OCI-LY7 (cell line): ENCODE measurements at places on chromosomes 3 and 15. TPM values are rescaled to one million over a fixed set of nuclear protein-coding genes. Genes with fewer than 3 reads are reported as not detected.

LINGO1 gene
- total RNA-seq = not detected in 2 replicates

SLC12A1 gene
- total RNA-seq = not detected in 2 replicates

RPL39L gene
- total RNA-seq = 46.2 and 46.5 TPM in 2 replicates

TICRR gene
- 42.6 and 44.4 TPM in 2 replicates for total RNA-seq

CCR3 gene
- total RNA-seq = not detected in 2 replicates

TGM4 gene
- not detected in 2 replicates for total RNA-seq

C3orf70 gene
- not detected in 2 replicates for total RNA-seq

ISG20 gene
- 244 and 310 TPM in 2 replicates for total RNA-seq

MRPL47 gene
- total RNA-seq = 42.5 and 47.2 TPM in 2 replicates

ANKRD63 gene
- total RNA-seq = not detected in 2 replicates

DNA sequence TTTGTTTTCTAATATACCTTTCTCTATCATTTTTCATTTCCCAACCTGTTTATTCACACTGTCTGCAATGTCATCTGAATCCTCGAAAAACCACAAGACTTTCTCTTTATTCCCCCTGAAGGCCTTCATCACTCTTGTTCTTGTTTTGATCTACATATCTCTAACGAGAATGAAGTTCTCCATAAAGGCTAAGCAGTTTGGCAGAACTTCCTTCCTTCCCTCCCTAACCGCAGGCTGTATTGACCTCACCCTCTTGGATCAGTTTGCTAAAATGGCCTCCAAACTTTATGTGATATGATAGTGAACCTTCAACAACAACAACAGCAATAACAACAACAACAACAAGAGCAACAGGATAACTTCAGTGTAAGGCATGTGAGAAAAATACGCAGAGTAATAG lies 392.8 kb downstream of the TIGIT start:
- no peak for DNase-seq

GRCh38 chr15:51318382-51319150 lies 19.8 kb downstream of the CYP19A1 start:
- DNase-seq = no peak

DNA sequence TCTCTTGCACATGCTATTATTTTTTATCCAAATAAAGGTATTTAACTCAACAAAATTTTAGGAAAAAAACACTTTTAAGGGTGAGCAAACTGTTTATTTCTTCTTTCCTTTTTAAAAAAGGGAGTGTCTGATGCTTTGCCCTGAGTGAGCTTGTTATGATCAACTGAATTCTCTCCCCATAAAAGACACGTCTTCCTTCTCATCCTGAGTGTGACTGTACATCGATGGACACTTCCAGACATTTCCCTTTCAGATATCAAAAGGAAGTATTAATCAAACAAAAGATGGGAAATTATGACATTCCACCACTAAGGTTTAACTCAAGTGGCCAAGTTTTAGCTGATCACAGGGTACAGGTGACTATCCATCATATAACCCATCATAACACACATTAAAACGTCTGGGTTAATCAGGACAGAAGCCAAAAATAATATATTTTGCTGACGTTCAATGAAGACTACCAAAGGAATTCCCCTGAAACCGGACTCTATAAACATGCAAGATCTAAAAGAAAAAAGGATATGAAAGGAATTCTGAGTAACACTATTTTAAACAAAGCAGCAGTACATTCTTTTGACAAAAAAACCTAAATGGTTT lies 354.8 kb downstream of the MECOM start:
- no peak for DNase-seq

DNA sequence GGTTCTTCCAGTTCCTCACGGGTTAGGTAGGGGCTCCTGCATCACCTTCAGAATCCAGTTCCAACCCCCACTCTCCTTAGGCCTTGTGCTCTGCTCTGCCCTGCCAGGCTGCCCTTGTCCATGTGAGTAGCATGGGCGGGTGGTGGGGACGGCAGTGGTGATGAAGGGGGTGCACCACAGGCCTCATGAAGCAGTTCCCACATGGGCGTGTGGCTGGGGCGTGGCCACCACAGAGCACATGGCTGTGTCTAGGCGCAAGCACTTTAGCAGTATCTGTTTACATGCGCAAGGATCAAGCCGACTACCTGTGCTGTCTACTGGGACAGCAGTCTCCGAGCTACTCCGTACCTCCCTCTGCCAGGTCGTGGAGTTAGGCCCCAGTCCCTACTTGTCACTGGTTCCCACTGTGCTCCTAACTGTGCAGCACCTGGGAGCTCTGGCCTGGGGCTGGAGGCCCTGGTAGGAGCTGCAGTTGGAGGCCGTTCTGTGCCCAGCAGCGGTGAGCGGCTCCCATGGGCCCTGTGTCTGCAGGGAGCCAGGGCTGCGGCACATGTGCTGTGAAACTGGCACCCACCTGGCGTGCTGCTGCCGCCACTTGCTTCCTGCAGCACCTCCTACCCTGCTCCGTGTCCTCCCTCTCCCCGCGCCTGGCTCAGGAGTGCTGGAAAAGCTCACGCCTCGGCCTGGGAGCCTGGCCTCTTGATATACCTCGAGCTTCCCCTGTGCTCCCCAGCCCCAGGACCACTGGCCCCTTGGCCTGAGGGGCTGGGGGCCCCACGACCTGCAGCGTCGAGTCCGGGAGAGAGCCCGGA lies 53.5 kb downstream of the PLXNA1 start:
- DNase-seq = no peak

GRCh38 chr15:73650416-73651126 lies 17.4 kb upstream of the NPTN start:
- no peak for DNase-seq

- DNase-seq = no peak
These were observed 181.3 kb upstream of the CTDSPL start for GRCh38 chr3:37680401-37680800.

- DNase-seq = no peak
These were observed 67.5 kb upstream of the TJP1 start for GRCh38 chr15:29889542-29890329.

DNA sequence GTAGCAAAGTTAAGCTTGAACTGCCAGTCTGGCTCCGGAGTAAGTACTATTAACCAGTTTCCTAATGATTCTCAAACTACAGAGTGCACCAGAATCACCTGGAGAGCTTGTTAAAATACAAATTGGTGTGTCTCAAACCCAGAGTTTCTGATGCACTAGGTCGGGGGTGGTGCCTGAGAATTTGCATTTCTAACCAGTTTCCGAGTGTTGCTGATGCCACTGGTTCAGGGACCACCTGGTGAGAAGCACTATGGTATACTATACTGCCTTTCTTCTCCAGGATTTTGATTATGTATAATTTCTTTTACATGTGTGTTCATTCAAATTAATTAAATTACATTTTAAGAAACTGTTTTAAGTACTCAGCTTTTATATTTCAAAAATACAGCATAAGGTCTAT lies 48.8 kb upstream of the PLSCR5 start:
- no peak for DNase-seq

DNA sequence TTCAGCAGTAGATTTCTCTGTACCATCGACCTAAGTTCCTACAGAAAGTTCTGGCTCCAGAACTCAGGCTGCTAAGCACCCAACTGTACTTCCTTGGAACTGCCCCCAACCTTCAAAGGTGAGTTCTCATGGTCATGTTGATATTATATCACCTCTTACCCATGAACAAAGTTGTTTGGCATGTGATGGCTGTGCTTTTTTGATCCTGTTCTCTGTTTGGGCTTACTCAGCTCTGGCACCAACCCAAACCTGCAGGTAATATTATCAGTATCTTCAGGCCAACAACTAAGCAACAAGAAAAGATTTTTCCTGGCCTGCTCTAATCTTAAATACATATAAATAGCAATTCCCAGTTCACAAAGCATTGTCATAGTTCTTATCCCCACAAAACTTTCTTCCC lies 318.7 kb upstream of the LMCD1 start:
- DNase-seq = no peak

DNA sequence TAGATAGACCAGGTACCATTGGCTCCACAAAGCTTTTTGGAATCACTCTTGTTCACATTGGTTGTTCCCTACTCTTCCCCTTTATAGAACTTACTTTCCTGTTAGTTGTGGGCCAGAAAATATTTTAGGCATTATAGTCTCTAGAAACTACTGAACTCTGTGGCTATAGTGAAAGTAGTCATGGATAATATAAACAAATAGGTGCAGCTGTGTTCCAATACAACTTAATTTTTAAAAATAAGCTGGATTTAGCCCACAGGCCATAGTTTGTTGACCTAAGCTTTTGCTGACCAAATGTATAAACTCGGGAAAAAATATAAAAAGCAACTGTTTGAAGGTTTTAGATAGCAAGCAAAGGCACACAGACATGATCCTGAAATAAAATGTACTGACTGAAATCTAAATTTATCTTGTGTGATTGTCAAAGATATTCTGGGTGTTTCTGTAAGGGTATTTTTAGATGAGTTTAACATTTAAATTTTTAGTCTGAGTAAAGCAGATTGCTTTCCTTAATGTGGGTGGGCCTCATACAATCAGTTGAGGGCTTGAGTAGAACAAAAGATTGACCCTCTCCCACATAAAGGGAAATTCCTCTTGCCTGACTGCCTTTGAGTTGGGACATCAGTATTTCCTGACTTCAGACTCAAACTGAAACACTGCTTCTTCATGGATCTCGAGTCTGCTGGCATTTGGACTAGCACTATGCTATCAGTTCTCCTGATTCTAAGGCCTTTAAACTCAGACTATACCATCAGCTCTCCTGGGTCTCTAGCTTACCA lies 13.2 kb downstream of the IQCB1 start:
- no peak for DNase-seq

- no peak for DNase-seq
These were observed 20.3 kb upstream of the RAD18 start for GRCh38 chr3:8983591-8983990.

DNA sequence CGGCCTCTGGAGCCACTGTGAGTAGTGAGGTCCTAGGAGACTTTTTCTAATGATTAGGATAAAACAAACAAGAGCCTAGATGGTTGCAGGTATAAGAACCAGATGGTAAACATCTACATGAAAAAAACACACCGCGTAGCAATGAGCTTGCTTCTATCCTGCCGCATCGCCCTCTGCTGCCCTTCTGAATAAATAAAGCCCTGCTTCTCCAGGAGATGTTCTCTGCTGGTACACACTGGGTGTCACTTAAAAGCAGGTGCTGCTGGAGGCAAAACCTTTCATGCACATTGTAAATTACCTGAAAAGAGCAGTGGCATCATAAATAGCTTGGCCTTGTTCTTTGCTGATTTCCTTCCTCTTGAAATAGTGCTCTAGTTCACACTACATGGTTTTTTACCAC lies 164.4 kb upstream of the TOPAZ1 start:
- DNase-seq = peak; percentile 29

- DNase-seq = no peak
These were observed 63.6 kb downstream of the SCN5A start for GRCh38 chr3:38585791-38586420.

DNA sequence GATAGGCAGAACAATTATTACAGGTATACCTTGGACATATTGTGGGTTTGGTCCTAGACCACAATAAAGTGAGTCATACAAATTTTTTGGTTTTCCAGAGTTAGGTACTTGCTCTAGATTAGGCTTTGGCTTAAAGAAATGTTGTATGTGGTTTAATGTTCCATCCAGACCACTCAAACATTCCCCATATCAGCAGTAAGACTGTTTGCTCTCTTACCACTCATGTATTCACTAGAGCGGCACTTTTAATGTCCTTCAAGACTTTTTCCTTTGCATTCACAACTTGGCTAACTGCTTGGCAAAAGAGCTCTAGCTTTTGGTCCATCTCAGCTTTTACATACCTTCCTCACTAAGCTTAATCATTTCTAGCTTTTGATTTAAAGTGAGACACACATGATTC lies 250.5 kb upstream of the SETMAR start:
- DNase-seq = no peak

GRCh38 chr15:63072023-63072650 lies 29.6 kb downstream of the TPM1 start:
- DNase-seq = no peak

DNA sequence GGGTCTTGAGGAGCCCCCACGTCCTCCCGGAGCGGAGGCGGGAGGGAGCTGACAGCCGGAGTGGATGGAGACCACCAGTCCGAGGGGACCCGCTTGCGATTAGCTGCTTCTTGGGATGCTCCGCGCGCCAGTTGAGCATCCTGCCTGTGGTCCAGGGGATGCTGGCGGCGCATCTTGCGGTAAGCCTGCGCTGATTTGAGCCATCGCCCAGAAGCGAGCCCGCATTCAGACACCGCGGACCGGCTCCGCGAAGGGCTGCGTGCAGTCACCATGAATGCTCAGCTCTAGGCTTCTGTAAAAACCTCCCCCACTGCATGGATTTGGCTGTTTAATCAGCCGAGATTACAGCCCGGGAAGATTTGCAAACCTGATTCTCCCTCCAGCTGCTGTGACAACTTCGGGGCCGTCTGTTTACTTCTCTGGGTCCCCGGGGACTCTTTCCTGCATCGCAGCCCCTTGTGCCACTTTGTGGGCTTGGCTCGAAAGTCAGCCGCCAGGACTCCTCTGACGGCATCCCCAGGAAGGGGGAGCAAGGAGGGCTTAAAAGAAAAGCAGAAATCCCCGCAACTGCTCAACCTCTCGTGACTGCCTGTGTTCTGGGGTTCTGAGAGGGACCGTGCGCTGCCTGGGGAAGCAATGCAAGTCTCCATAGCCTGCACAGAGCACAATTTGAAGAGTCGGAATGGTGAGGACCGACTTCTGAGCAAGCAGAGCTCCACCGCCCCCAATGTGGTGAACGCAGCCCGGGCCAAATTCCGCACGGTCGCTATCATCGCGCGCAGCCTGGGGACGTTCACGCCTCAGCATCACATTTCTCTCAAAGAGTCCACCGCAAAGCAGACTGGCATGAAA lies 171.1 kb downstream of the KCNAB1 start:
- DNase-seq = no peak

GRCh38 chr3:43211681-43212080 lies 74.7 kb upstream of the SNRK start:
- DNase-seq = no peak

- no peak for DNase-seq
These were observed 123.9 kb downstream of the ZMAT3 start for GRCh38 chr3:178947738-178948137.

DNA sequence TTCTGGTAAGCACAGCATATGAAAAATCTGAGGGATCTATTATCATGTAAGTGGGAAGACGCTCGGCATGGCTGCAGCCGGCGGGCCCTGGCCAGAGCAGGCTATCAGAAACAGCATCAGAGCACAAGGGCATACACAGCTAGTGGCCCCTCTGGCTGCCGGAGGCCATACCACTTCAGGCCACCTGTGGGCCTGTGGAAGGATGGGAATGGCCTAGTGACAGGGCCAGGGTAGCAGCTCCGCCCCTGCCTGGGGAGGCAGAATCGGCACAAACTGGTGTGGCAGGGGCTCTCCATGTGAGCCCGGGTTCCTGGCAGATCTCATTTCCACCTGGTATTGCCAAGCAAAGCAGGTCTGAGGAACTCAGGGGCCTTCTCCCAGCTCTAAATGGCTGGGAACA lies 46.4 kb downstream of the SH3BP5 start:
- no peak for DNase-seq
